Renal cortical epithelial cell (primary cell): ENCODE measurements at places on chromosomes 1 and 21. TPM values are rescaled to one million over a fixed set of nuclear protein-coding genes. Genes with fewer than 3 reads are reported as not detected.

Gene OXCT2
- 0.65 and 8.7 TPM in 2 replicates for total RNA-seq

Gene ROR1
- total RNA-seq, result 16.5 and 17.2 TPM in 2 replicates

Gene GNAT2
- total RNA-seq, result 0.10 TPM in 1 of 2 replicates, not detected in the other

Gene KIRREL1
- total RNA-seq, result 161 and 297 TPM in 2 replicates

Gene TPTE
- total RNA-seq, result not detected in 2 replicates

Gene NBPF6
- not detected in 2 replicates for total RNA-seq

Gene CLCA2
- total RNA-seq, result 0.17 and 0.85 TPM in 2 replicates

Gene CACHD1
- 3.3 and 5.9 TPM in 2 replicates for total RNA-seq

Gene MYOG
- not detected in 2 replicates for total RNA-seq

Gene FAM43B
- total RNA-seq, result 0.15 TPM in 1 of 2 replicates, not detected in the other

DNA sequence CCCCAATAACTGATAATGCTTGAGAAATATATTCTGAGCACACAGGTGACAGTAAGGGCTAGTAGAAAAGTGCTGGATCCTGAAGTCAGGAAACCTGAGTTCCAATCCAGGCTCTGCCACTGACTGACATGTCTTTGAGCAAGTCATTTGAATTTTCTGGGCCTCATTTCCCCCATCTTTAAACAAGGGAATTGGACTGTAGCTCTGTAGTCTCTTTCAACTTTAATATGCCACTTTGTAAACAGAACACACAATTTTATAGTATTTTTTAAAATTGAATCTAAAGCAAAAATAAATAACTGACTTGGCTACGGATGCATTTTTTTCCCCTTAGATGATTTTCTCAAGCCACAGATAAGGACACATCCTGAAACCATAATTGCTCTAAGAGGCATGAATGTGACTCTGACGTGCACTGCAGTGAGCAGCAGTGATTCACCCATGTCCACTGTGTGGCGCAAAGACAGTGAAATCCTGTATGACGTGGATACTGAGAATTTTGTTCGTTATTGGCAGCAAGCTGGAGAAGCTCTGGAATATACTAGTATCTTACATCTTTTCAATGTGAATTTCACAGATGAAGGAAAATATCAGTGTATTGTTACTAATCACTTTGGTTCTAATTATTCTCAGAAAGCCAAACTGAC, 37.0 kb downstream of the LRIG2 start:
- DNase-seq, result no peak

GRCh38 chr1:179807291-179807690, 64.2 kb downstream of the FAM163A start:
- no peak for DNase-seq

DNA sequence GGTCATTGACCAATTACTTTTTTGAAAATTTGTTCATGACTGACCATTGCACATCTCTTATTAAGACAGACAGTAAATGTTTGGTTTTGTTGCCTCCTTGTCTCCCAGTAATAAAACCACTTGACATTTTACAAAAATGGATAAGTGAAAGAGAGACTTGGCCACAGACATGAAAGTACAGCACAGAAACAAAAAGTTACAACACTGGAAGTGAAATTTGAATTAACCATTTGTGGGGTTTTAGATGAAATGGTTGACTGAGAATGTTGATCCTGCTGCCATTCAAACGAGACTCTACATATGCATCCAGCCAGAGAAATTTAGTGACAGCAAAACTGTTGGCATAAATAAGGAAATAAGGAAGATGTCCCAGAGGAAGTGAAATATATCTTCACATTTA, 79.3 kb upstream of the B3GALT2 start:
- no peak for DNase-seq

- peak; percentile 61 for DNase-seq
These were observed 10.7 kb upstream of the ELF3 start for GRCh38 chr1:201999625-202000238.

DNA sequence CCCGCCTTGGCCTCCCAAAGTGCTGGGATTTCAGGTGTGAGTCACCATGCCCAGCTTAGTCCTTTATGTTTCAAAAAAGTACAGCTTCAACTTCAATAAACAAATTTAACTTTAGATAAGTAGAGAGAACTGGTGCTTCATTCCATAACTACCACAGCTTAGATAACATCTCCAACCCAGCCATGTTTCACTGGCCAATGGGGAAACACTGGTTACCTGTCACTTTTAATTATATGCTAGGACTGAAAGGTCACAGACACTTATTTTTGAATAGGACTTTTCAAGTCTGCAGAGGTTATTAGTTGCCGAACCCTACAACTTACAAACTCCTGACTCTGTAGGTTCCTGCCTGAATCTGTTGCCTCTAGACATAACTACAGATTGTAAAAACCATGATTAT, 56.5 kb upstream of the ST6GALNAC3 start:
- no peak for DNase-seq

DNA sequence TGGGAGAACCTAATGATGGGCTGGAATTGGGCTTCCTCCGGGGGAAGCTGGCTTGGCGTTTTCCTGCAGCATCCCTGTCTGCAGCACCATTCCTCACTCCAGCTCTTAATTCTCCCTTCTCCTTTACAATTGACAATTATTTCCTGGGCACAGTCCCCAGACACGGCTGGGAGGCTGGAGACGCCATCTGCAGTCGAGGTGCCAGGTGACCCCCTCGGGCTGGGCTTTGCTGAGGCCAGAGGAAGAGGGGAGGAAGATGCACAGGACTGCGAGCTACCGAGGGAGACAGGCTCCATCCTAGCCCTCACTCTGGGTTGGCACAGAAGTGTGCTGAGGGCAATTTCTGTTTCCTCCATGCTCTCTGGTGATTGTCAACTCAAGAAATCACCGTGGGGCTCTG, 453.8 kb downstream of the PTPRU start:
- DNase-seq, result no peak

DNA sequence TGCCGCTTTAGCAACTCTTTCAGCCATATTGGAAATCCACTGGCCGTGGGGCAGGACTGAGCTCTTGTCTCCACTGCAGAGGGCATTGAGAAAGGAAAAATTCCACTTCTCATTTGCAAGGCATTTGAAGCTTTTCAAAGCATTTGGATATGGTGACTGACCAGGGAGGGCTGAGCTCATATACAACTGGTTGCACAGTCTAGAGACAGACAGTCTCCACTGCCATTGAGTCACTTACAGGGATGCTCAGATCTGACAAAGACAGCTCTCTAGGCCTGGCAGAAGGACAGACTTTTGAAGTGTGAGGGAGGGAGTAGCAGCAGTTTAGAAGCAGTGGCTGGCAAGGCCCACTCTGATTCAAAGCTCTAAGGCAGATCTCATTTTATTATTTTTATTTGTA, 24.2 kb downstream of the NCF2 start:
- DNase-seq, result no peak

DNA sequence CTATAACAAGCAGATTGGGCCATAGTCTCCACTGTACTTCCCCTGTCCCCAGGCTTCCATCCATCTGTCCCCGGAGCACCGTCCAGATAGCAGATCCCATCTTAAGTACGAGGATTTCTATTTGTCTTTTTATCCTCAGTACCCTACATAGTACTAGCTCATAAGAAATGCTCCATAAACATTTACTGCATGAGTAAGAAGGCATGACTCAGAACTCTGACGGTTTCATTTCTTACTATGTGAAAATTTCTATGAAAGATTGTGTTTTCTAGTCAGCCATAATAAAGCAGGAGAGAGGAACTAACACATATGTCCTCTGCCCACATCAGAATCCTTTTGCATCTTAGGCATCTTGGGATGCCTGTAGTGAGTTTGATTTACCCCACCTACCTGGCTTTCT, 49.5 kb downstream of the CHD1L start:
- peak; percentile 51 for DNase-seq

- DNase-seq, result peak; percentile 72
These were observed 113.3 kb upstream of the PTGFR start for GRCh38 chr1:78377356-78377928.

GRCh38 chr1:43870306-43870705, 63.3 kb upstream of the ARTN start:
- DNase-seq, result no peak

DNA sequence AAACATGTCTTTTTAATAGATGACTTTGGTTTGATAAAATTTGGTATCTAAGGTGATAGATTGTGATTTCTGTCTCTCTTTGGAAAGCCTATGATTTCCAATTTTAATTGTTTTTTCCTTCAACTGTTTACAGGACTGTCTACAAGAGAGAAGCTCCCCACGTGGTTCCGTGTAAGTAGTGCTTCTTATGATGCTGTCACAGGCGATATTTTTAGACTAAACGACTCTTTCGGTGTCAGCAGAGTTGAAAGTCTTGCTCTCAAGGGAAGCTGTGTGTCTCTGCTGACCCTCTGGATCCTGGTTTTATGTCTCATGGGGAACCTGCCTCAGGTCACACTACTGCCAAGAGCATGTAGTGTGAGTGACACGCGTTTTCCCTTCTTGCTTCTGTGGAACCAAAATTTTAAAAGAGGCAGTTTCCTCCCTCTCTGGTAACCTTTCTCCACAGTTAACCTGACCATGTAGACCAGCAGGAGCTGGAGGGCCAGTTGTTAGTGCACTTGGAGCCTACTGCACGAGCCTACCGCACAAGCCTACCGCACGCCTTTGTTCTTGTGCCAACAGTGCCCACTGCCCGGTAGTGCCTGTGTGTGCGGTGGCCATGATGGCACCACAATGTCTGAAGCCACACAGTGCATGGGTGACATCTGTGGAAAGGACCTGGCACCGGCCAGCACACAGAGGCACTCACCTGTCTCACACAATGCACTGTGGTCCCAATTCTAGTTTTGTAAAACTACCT, 91.9 kb downstream of the PCBP3 start:
- DNase-seq, result no peak

DNA sequence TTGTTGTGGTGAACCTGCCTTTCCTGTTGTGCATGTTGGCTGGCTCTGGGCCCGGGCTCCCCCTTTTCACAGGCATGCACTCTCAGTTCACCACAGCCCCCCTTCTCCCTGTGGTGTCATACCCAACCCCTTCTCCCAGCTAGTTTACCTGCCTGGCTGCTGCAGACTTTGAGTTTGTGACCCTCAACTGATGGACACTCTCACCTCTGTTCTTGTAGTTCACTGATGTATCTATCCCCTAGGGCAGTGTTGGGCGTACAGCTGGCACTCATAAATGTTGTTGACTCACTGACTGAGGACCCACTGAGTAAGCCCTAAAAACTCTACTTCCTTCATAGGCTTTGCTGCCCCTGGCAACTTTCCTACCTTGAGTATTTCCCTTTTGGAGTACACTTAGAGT, 54.9 kb downstream of the WDR64 start:
- DNase-seq, result peak; percentile 87

- DNase-seq, result no peak
These were observed 21.3 kb upstream of the RUNX1 start for GRCh38 chr21:35070436-35070835.

- DNase-seq, result no peak
These were observed 8.4 kb downstream of the TRIM58 start for GRCh38 chr1:247865416-247865815.

GRCh38 chr1:163161841-163162240, 40.9 kb downstream of the RGS5 start:
- DNase-seq, result no peak

DNA sequence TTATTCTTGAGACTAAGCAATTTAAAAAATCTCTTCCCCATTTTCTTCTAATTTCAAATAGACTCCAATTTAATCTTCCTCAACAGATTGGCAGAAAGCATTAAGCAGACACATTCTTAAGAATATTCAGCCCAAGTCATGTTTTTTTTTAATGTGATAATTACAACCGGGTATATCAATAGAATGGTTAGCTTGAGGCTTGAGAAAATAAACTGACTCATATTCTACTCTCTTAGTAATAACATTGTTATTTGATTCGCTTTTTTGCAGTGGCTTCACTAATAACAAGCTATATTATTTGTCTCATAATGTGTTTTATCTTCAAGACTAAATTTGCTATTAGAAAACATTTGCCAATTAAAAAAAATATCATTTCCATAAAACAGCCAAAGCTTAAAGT, 488.6 kb upstream of the RGS18 start:
- DNase-seq, result peak; percentile 26
